ENCODE measurements at places on chromosomes 16 and 17. TPM values are rescaled to one million over a fixed set of nuclear protein-coding genes. Genes with fewer than 3 reads are reported as not detected.

DNA sequence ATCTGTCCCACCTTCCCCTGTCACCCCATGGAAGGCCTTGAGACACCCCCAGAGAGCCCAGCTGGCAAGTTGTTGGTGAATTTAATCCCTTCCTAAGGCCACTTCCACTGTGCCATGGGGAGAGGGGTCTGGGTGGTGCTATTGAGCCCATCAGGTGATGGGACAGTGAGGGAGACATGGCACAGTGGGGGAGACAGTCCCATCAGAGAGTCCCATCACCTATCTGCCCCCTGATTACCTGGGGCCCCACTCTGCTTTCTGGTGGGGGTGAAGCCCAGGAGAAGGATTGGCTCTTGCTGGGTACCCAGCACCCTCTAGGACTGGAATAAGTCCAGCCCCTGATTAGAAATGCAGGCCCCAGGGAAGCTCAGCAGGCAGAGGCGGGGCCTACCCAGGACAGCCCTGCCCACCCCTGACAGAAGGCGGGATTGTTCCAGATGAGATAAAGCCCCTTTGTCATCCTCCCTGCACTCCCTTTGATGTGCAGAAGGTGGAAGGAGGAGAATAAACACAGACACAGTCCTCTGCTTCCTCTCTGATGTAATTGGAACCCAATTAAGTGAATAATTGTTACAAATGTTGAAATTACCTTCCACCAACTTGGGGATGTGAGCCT lies 18.9 kb downstream of the TMEM132E start:
- peak; percentile 75 for DNase-seq

DNA sequence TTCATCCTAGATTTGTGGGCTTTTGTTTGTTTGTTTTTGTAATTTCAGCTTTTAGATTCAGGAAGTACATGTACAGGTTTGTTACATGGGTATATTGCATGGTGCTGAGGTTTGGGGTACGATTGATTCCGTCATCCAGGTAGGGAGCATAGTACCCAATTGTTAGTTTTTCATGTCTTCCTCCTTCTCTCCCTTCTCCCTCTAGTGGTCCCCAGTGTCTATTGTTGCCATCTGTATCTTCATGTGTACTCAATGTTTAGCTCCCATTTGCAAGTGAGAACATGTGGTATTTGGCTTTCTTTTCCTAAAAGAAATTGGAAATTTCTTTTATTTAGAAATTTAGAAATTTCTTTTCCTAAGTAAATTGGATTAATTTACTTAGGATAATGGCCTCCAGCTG lies 37.1 kb upstream of the BCAS3 start:
- DNase-seq: no peak

The KRTAP3-1 gene
- polyA plus RNA-seq: not detected

The SLC16A6 gene
- polyA plus RNA-seq: not detected

GRCh38 chr17:78665952-78666920 lies 89.0 kb upstream of the DNAH17 start:
- DNase-seq: no peak

DNA sequence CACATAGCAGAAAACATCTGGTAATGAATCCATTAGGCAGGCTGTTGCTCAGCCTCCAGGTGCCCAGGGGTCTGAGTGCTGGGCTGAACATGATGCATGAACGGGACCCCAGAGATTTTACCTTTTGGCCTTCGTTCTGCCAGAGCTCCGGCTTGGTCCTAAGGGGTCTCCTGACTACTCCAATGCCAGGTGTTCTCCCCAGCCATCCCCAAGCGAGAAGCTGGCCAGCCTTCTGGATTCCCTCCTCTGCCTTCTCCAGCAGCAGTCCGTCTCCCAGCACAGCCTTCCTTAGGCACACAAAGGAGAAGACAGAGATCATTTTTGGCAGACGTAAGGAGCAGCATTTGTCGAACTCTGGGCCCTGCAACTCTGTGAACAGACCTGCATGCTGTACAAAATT lies 109.4 kb downstream of the RBFOX1 start:
- no peak for DNase-seq

GRCh38 chr17:79171188-79171587 lies 96.6 kb downstream of the ENGASE start:
- DNase-seq: peak; percentile 72

GRCh38 chr17:835263-835662 lies 53.1 kb downstream of the MRM3 start:
- DNase-seq: no peak

DNA sequence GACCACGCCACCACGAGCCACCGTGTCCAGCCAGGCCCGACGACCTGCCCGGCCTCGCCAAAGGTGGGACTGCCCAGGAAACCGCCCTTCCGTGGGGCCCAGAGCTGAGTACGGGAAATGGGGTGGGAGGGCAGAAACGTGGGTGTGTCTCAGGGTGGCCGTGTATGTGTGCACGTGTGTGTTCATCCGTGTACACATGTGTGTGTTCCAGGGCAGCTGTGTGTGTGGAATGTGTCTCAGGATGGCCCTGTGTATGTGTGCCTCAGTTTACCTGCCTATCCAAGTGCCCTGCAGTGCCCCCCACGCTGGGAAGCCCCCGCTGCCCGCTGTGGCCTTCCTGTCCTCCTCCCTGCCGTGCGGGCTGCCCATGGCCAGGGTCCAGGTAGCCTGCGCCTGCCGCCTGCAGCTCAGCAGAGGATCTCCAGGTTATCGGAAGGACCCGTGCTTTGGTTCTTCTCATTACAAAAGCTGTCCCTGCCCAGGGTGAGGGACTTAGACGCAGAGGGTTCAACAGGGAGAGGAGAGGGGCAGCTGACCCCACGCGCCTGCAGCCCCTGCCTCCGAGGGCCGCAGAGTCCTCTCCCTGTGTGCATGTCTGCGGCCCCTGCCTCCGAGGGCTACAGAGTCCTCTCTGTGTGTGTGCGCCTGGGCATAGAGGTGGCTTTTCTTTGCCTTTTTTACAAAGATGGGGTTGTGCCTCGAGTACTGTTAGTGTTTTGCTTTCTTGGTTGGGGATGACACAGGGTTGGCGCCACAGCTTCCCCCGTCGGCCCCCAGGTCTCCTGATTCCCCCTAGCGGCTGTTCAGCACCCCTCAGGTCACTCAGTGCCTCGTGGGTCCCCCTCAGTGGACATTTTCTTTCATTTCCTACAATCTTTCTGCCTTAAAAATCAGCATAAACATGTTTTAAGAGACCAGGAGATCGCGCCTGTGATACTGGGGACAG lies 23.6 kb downstream of the ZNF469 start:
- DNase-seq: peak; percentile 70

DNA sequence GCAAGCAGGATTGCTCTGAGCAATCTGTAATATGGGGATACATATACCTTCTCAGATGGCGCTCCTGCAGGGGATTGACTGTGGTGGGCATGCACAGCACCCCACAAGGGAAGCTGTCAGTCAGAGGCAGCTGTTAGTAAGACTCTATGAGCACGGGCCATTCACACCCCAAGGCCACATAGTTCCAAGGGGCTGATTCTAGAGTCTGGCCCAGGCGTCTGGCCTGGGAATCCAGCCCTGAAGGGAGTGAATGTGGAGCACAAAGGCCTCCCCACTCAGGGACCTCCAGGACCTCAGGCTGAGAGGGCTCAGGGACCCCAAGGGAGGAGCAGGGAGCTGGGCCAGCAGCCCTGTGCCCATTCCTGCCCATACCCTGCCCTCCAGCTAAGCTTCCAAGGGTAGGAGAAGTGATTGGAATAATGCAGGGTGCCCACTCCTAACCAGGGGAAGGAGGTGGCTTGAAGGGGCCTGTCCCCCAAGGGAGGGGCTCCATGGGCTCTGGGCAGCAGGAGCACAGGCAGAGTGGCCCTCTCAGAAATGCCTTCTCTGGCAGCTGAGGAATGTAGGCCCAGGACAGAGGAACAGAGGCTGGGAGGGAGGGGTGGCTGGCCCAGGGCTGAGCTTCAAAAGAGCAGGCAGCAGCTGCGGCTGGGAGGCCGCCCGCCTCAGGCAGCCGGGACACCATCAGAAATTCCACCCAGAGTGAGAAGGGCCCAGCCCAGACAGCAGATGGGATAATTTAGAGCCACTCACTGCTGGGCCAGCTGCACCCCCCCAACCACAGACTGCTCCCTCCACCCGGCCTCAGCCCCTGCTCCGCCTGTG lies 48.9 kb upstream of the MRPS23 start:
- peak; percentile 58 for DNase-seq

DNA sequence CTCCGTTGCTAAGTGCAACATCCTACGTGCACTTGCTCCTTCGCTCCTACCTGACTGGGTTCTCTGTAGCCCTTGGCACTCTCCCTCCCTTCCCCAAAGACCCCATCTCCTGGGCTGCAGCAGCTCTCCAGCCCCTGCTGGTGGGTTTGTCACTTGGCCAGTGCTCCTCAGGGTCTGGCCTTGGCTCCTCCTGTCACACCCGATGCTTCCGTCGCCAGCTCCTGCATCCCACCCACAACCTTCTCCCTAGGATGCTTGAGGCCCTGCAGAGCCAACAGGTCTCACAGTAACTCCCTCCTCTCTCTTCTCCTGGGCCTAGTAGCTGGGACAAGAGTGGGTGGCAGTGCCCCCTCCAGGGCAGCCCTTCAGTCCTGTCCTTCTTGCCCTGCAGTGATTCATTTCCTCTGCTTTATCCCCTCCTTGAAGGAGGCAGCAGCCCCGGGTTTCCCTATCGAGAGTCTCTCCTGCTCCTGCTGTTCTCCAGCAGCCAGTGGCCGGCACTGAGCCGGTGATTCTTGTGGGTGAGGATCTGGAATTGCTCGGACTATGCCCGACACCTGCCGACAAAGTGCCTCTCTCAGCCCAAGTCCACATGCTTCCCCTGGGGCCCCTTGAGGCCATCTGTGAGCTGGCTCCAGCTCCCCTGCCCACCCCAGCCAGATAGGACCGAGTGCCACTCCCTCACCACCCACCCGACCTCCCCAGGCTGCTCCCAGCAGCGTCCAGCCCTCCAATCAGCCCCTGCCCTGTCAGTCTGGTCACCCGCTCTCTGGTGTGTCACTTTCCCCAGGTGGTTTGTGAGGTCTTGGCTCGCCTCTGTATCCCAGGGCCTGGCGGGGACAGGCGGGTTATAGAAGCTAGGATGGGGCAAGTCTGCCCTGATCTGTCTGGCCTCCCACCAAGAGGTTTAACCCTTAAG lies 3.8 kb downstream of the LITAFD start:
- peak; percentile 69 for DNase-seq

DNA sequence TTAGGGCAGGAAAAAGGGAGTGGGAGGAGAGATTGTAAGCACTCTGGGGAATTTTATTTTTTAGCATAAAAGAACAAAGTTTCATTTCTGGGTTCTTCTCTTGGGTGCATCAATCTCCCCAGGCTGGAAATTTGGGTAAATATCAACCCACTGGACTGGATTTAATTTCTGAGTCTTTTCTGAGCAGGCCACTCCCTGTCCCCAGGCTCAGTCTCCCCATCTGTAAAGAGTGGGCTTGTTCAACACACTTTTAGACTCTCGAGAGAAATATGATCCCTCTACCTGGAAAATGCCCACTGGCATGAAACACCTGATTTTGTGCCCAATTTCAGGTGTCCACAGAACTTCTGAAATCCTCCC lies 617 bp upstream of the VTN start:
- DNase-seq: no peak

The SUMO2 gene
- 114 TPM for polyA plus RNA-seq

DNA sequence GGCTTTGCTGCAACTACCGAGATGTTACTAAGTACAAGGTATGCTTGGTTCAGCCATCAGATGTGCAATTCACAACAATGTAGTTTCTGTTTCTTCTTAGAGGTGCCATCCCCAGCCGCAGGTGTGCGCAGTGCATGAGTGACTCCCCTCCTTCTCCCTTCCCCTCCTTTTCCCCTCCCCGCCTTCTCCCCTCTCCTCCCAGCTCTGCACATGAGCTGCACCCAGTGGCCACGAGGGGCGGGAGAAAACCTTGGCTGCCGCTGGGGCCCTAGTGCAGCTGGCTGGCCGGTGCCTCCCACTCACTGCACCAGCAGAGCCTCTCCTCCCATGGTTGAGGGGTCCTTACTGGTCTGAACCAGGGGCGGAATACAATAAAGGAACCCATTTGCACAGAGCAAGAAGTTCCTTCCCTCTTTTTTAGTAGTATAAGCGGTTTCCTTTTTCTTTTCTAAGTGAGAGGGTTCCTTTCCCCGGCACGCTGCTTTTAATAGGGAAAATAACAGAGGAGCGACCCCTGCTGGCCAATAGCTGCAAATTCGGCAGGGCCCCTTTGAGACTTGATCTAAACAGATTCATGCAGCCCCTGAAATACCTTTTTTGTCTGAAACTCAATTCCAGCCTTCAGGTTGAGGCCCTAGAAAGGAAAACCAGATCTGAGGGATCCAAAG lies 7.8 kb upstream of the CCL15 start:
- DNase-seq: peak; percentile 10

The TMC6 gene
- 5.5 TPM for polyA plus RNA-seq

- DNase-seq: no peak
These were observed 47.6 kb upstream of the RBBP6 start for GRCh38 chr16:24491731-24492130.

- no peak for DNase-seq
These were observed 251.3 kb downstream of the HS3ST3A1 start for GRCh38 chr17:13350466-13350865.

DNA sequence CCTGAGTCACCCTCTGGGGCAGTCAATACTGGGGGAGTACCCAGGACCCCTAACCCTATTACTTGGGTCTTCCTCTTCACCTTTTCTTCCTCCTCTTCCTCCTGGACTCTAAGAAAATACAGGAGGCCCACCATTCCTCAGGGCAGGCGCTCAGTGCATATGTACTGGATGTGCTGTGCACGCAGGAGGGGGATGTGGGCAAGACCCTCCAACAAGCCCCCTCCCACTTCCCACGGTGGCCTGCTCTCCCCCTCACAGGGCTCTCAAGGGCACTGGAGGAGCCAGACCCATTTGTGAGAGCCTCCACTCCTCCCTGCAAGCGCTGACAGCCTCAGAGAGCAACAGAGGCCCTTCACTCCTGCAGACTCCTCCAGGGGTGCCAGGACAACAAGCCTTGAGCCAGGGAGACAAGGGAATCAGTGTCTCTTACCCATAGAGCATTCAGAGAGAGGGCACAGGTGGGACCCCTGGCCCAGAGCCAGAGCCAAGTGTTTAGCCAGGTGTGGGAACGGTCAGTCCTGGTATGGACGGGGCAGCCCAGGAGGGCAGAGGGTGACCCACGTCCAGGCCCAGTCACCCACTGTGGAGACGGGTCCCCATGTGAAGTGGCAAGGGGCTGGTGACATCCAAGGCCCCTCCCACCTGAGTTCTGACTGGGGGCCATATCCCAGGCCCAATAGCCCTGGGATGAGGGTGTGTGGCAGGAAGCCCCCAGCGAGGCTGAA lies 27.3 kb upstream of the KSR1 start:
- DNase-seq: no peak

The SLFN14 gene
- polyA plus RNA-seq: not detected

DNA sequence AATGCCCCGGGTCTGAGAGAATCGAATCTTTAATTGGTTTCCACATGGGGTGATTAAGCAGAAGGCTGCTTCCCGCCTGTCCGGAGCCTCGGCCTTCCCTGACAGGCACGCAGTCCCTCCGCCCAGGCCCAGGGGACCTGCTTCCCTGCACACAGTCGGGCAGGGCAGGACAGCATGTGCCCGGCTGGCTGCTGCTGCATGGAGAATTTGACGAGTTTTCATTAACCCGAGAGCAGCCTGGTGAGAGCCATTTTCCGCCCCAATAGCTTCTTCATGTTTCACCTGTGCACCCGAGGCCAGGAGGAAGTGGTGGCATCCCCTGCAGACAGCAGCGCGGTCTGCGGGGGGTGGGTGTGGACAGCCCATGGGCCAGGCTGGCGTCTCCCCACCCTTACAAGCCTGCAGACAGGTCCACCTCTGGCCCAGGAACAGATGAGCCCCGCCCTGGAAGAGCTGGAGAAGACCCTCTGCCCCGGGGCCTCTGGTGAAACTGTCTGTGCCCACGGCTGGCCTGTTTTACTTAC lies 67.0 kb downstream of the KLHDC4 start:
- DNase-seq: no peak
